ENCODE measurements at places on chromosomes 7 and 10. TPM values are rescaled to one million over a fixed set of nuclear protein-coding genes. Genes with fewer than 3 reads are reported as not detected.

The SND1 gene
- total RNA-seq, result 85.9 TPM

The LIPF gene
- total RNA-seq, result not detected

DNA sequence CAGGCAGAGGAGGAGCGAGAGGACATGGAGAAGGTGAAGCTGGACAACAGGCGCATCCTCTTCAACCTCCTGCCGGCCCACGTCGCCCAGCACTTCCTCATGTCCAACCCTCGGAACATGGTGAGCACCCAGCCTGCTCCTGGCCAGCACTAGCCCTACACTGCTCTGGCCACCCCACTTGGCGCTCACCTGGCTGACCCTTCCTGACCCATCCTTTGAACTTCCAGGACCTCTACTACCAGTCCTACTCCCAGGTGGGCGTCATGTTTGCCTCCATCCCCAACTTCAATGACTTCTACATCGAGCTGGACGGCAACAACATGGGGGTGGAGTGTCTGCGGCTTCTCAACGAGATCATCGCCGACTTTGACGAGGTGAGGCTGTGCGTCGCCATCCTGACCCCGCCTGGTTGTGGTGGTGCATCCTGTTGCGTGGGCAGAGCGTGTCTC lies 129.2 kb downstream of the ADCY1 start:
- no peak overlapping the region for H3K27ac ChIP-seq
- DNase-seq, result no peak
- H3K4me3 ChIP-seq, result no peak overlapping the region
- H3K4me1 ChIP-seq, result peaks cover 11% of the 10 kb centered on the region
- H3K27me3 ChIP-seq, result no peaks in the 10 kb centered on the region
- H3K36me3 ChIP-seq, result no peaks in the 10 kb centered on the region

DNA sequence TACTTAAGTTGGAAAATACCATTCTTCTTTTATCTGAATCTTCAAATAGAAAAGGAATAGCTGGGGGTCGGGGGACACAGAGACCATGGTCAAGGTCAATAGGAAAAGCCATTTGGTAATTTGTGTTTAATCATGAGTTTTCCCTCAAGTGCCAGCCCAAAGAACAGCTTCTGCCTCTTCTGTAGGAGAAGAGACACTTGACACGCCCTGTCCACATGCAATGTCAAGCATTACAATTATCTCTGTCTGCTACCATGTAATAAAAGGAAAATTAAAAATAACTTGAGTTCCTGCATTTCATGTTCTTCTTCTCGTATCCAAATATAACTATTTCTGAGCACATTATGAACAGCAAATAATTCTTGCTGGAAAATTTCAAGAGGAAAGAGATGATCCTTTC lies 241.7 kb downstream of the IPMK start:
- H3K4me1 ChIP-seq, result no peaks in the 10 kb centered on the region
- no peak for DNase-seq
- H3K27ac ChIP-seq, result no peak overlapping the region
- H3K4me3 ChIP-seq, result no peak overlapping the region
- H3K27me3 ChIP-seq, result no peaks in the 10 kb centered on the region

DNA sequence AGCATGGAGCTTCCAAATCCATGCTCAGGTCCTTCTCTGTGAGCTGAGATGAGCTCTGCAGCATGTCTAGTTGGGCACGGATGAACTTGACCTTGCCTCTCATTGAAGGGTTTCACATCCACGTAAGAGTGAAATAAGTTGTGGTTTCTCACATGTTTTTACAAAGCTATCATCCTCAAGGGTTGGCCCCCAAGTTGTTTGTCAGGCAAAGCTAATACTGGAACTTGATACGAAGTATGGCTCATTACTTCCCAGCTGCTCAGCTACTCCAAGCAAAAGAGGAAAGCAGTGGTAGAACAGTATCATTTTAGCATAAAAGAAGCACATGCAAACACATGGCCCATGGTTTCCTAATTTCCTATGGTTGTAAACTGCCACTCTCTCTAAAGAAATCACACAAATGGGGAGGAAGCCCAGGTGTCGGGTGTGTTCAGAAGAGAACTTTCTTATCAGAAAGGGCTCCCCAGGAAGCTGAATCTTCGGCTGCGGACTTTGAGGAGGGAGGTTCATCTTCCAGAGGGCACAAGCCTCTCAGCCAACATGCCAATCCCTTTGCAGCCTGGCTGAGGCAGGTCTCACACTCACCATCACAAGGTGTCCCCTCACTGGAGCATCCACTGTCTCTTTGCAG lies 45.3 kb downstream of the PDLIM1 start:
- DNase-seq, result no peak
- H3K27ac ChIP-seq, result no peak overlapping the region
- no peak overlapping the region for H3K4me3 ChIP-seq
- H3K4me1 ChIP-seq, result peaks cover 29% of the 10 kb centered on the region
- no peaks in the 10 kb centered on the region for H3K36me3 ChIP-seq
- no peaks in the 10 kb centered on the region for H3K27me3 ChIP-seq

GRCh38 chr10:61558188-61558587 lies 104.5 kb upstream of the CABCOCO1 start:
- no peaks in the 10 kb centered on the region for H3K36me3 ChIP-seq
- DNase-seq, result no peak
- no peak overlapping the region for H3K4me3 ChIP-seq
- no peaks in the 10 kb centered on the region for H3K4me1 ChIP-seq

DNA sequence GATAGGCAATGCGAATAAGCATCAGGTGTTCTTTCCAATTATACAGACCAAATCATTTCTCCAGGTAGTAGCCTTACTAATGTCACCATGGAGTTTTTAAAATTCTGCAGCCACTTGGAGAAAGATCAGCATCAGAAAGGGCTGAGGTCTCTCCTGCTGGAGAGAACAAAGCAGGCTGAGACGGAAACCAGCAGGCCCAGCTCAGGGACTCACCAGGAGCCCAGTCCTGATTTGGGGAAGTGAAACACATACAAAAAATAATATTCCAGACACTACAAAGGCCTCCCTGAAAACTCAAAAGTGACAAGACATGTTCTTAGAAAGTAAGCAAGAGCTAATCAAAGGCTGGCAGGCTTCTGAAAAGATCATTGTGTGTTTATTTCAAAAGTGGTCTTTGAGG lies 207.1 kb upstream of the GHITM start:
- no peak overlapping the region for H3K27ac ChIP-seq
- H3K4me3 ChIP-seq, result no peak overlapping the region
- no peaks in the 10 kb centered on the region for H3K27me3 ChIP-seq
- no peaks in the 10 kb centered on the region for H3K36me3 ChIP-seq

DNA sequence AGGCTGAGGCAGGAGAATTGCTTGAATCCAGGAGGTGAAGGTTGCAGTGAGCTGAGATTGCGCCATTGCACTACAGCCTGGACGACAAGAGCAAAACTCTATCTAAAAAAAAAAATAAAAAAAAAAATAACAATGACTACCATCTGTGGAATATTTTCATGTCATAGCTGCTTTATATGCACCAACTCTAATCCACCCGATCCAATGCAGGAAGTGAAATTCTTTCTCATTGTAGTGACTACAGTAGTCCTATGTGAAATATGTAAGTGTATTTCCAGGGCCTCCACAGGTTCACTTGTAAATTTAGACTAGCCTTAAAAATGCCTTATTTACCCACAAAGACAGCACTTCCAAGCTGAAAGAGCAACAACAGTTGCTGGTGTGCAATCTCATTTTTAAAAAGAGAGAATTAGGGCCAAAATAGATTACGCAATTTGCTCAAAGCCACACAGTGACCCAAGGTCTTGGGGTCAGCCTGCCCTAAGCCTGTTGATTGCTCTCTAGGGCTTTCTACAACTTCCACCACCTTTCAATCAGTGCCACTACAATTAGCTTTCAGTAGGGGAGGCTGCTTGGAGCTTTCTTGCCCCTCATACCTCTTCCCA lies 25.8 kb upstream of the EGFR start:
- no peaks in the 10 kb centered on the region for H3K36me3 ChIP-seq
- H3K27me3 ChIP-seq, result no peaks in the 10 kb centered on the region
- DNase-seq, result no peak
- H3K27ac ChIP-seq, result no peak overlapping the region

GRCh38 chr10:122050311-122050710 lies 61.3 kb downstream of the TACC2 start:
- peaks cover 32% of the 10 kb centered on the region for H3K4me1 ChIP-seq
- no peaks in the 10 kb centered on the region for H3K27me3 ChIP-seq
- no peak overlapping the region for H3K27ac ChIP-seq
- DNase-seq, result no peak
- H3K36me3 ChIP-seq, result no peaks in the 10 kb centered on the region

The IGFBP1 gene
- 1.7 TPM for total RNA-seq

DNA sequence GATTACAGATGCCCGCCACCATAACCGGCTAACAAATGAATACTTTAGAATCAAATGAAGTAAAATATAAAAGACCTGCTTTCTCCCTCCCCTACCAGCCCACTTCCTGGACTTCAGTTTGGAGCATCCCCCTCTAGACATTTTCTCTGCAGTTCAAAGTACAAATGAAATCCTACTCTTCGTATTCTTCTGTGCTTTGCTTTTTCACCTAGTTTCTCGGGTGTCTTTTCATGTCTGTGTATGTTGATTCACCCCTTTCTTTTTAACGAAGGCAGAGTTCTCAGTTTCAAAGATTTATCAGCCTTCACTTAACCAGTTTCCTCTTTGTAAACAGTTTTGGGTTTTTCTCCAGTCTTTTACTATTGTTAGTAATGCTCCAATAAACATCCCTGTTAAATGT lies 145.9 kb upstream of the STK17A start:
- no peak overlapping the region for H3K27ac ChIP-seq
- no peaks in the 10 kb centered on the region for H3K36me3 ChIP-seq
- DNase-seq, result no peak
- no peaks in the 10 kb centered on the region for H3K4me1 ChIP-seq

The SMKR1 gene
- not detected for total RNA-seq

The LIPK gene
- total RNA-seq, result not detected

GRCh38 chr10:33395201-33395600 lies 60.7 kb upstream of the NRP1 start:
- H3K4me3 ChIP-seq, result no peak overlapping the region
- no peak for DNase-seq
- H3K4me1 ChIP-seq, result no peaks in the 10 kb centered on the region
- H3K27ac ChIP-seq, result no peak overlapping the region
- H3K27me3 ChIP-seq, result no peaks in the 10 kb centered on the region
- H3K36me3 ChIP-seq, result no peaks in the 10 kb centered on the region

GRCh38 chr7:11655163-11655562 lies 176.8 kb downstream of the THSD7A start:
- no peaks in the 10 kb centered on the region for H3K27me3 ChIP-seq
- no peak overlapping the region for H3K4me3 ChIP-seq
- H3K4me1 ChIP-seq, result no peaks in the 10 kb centered on the region
- no peak for DNase-seq
- H3K36me3 ChIP-seq, result no peaks in the 10 kb centered on the region

DNA sequence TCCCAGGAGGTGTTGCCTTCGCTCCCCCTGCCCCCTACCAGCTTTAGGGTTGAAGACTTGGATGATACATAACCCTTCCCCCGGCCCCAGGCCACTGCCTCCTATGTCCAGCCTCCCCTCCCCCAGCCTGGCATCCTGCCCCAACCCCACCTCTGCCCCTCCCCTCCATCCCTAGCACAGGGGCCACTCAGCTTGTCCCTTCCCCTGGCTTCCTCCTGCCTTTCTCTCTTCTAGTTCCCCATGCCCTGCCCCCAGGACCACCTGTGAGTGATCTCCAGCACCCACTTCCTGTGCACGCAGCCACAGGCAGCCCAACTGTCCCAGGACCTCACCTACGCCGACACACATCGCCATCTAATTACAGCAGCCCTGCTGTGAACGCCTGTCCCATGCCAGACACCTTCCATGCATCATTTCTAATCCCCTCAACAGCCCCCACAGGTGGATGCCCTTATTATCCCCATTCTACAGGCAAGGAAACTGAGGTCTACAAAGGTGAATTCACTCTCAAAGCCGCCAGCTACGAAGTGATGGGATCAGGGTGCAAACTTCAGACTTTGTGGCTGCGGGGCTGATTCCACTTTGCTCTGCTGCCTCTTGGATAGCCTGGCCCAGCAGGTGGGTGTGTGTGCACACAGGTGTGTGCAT lies 82.4 kb upstream of the CHST15 start:
- no peaks in the 10 kb centered on the region for H3K36me3 ChIP-seq
- H3K4me3 ChIP-seq, result no peak overlapping the region
- no peaks in the 10 kb centered on the region for H3K27me3 ChIP-seq
- H3K27ac ChIP-seq, result no peak overlapping the region
- H3K4me1 ChIP-seq, result no peaks in the 10 kb centered on the region
- DNase-seq, result no peak

The PCDH15 gene
- 0.25 TPM for total RNA-seq

DNA sequence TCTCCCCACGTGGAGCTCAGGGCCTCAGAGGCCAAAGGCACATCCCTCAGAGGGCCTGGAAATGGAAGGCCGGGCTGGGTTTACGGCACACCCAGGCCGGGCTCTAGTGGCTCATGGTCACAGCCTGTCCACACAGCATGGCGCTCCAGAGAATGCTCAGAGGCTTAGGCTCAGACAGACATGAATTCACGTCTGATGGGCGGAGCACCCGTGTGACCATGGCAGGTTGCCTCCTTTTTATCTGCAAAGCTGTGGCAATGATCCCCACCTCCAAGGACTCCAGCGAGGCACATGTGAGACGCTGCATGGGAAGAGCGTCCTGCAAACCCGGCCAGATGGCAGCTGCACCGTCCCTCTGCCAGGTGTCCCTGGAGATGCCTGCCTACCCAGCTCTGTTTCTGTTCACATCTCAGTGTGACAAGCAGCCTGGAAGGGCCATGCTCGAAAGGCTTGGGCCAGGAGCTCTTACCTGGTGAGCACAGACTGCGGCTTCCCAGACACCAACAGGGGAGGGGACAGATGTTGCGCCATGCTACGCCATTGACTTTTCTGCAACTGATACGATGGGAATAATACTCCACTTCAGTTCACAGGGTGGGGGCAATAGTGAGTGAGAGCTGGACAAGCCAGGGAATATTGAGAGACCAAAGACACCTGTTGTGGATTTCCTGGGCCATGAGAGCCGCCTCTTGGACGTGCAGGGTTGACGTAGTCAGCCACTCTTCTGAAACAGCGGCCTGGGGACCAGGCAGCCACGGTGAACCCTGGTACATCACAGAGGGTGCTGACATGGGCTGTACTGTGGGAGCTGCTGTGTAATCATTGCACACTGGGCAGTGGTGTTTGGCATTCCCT lies 34.4 kb upstream of the FAM20C start:
- no peaks in the 10 kb centered on the region for H3K27me3 ChIP-seq
- H3K27ac ChIP-seq, result no peak overlapping the region
- H3K4me3 ChIP-seq, result no peak overlapping the region
- H3K36me3 ChIP-seq, result no peaks in the 10 kb centered on the region
- no peak for DNase-seq

- no peak for DNase-seq
- H3K4me3 ChIP-seq, result no peak overlapping the region
- no peaks in the 10 kb centered on the region for H3K4me1 ChIP-seq
- H3K36me3 ChIP-seq, result no peaks in the 10 kb centered on the region
These were observed 278.0 kb downstream of the ADRA2A start for GRCh38 chr10:111354859-111355258.

The KMT2C gene
- total RNA-seq, result 62.6 TPM

GRCh38 chr7:149615690-149616270 lies 118.2 kb upstream of the ZNF746 start:
- no peak overlapping the region for H3K4me3 ChIP-seq
- H3K27me3 ChIP-seq, result no peaks in the 10 kb centered on the region
- H3K36me3 ChIP-seq, result peaks cover 79% of the 10 kb centered on the region
- H3K27ac ChIP-seq, result no peak overlapping the region
- no peaks in the 10 kb centered on the region for H3K4me1 ChIP-seq

The ZNF32 gene
- total RNA-seq, result 51.1 TPM
